Kidney epithelial cell (primary cell): ENCODE measurements at places on chromosomes 13 and 19.

DNA sequence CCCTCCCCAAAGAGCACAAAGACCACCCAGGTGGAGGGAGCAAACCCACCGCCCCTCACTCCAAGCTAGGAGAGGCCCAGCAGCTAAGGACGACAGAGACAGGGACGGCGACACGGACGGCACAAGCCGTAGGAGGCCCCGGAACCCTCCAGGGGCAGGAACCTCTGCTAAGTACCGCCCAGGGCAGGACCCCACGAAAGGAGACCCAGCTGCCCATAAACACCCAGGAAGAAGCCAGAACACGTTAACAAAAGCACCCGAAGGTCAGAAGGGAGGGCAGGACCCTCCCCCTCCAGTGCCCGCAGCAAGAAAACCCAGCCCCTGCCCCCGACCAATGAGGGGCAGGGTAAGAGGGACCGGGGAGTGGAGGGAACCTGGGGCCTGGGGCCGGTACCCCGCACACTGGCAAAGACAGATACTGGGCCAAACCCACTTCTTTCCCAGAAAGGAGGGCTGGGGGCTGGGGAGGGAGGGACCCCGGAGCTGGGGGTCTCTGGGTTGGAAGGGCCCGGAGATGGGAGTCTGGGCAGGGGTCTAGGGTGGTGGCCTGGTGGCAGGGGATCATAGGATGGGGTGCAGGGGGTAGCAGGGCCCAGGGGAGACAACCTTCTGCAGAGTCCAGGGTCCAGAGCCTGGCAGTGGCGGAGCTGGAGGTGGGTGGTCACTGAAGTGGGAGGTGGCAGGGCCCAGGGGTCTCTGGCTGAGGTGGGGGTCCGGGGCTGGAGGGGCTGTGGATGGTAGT is 2.4 kb downstream of the BTBD2 start:
- DNase-seq: no peak

DNA sequence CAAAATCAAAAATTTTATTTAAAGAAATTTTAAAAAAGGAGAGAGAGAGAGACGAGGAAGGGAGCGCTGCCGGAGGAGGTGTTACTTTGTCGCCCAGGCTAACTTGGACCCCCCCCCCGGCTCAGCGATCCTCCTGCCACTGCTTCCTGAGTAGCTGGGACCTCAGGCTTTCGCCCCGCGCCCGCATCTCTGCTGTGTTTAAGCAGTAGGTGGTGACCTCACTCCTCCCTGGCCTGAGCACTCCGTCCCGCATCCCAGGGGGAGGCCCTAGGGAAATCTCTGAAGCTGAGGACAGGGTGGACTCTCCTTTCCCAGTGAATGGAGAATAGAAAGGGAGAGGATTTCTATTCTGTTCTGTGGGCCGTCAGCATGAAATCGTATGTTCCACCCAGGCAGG is 485 bp upstream of the ZNF845 start:
- DNase-seq: no peak

GRCh38 chr13:113353254-113353653 is 10.7 kb downstream of the GRTP1 start:
- DNase-seq: no peak

DNA sequence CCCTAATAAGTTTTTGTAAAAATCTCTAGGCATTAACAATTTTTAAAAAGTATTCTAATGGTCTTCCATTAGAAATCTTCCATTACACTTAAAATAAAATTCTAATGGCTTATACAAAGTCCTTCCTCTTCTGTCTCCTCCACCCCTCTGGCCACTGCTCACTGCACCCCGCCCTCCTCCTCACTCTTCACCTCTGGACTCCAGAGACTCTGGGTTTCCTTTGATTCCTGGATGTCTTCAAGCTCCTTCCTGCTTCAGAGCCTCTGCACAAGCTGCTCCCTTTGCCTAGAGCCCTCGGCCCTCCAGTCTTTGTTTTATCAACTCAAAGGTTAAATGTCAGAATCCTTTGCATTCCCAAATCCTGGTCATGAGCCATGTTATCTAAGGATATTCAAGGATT is 20.8 kb downstream of the TNFSF14 start:
- no peak for DNase-seq

GRCh38 chr13:60108589-60108988 is 55.1 kb downstream of the DIAPH3 start:
- DNase-seq: no peak
